ENCODE measurements at places on chromosomes 2 and 18.

GRCh38 chr2:84959095-84959565 is 11.8 kb upstream of the KCMF1 start:
- no peak for DNase-seq

- no peak for DNase-seq
Observed at GRCh38 chr18:22214731-22215528, 45.5 kb downstream of the GATA6 start.

- no peak for DNase-seq
Observed at GRCh38 chr18:54052259-54052658, 172.2 kb downstream of the MBD2 start.

DNA sequence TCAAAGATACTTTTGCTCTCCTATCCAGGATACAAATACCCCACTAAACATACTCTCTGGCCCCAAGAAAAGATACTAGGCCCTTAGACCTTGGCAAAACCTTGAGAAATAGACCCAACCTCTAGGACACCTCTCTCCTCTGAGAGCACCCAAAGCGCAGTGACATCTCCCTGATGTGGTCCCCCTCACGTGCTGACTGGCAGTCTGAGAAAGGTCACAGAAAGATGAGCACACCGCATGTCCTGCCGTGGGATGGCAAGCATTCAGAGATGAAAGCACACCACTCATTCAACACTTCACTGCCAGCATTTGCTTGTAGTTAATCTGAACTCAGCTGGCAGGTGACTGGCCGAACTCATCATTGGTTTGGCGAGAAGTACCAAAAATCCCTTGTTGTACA is 6.1 kb upstream of the TBC1D8 start:
- no peak for DNase-seq

GRCh38 chr2:72427022-72427861 is 279.6 kb upstream of the CYP26B1 start:
- DNase-seq = no peak

GRCh38 chr2:75537658-75538057 is 23.1 kb downstream of the EVA1A start:
- no peak for DNase-seq

DNA sequence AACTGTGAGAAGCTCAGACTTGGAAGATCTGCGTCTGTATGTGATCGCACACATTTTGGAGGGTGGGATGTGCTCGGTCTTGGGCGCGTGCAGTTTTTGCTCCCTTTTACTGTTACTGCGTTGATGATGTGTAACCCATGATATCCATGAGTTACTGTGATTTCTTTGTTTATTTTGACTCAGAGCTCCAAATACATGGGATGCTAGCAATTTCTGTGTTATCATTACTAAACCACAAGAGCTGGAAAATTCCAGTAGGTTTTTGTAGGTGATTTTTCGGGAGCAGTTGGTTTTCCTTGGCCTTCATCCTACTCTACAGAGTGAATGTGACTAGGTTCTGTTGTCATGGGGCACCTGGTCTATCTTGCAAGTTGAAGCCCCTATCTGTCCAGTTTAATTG is 124.2 kb downstream of the AGAP1 start:
- no peak for DNase-seq

GRCh38 chr2:67256892-67257291 is 140.2 kb upstream of the ETAA1 start:
- no peak for DNase-seq

All from SIG-M5 (cell line).